ENCODE measurements at places on chromosomes 11 and 22.

DNA sequence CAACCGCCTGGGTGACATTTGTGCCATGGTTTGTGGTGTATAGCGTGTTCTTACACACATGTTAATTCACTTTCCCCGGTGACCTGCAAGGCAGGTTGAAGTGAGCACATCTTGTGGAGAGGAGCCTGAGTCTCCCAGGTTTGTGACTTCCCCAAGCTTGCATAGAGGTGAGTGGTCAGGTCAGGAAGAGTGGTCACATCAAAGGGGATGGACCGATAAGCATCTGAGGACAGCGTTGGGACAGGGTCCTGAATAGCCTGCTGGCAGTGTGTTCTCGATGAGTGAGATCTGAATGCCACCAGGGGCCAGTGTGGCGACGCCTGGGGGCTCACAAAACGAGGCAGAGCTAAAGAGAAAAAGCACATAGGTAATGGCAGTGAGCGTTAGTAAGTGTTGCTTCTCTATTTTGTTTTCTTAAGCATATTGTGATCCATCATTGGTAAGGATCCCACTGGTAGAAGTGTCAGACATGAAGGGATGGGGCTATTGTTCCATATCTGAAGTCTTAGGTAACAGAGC is 154.6 kb downstream of the GRIK4 start:
- H3K27me3 ChIP-seq: no peaks in the 10 kb centered on the region
- DNase-seq: no peak
- H3K4me1 ChIP-seq: no peaks in the 10 kb centered on the region
- H3K36me3 ChIP-seq: no peaks in the 10 kb centered on the region

GRCh38 chr22:48660790-48661740 is 1166.6 kb downstream of the BRD1 start:
- H3K4me1 ChIP-seq: no peaks in the 10 kb centered on the region
- no peak for DNase-seq
- H3K27me3 ChIP-seq: no peaks in the 10 kb centered on the region
- no peak overlapping the region for H3K27ac ChIP-seq
- H3K36me3 ChIP-seq: no peaks in the 10 kb centered on the region

DNA sequence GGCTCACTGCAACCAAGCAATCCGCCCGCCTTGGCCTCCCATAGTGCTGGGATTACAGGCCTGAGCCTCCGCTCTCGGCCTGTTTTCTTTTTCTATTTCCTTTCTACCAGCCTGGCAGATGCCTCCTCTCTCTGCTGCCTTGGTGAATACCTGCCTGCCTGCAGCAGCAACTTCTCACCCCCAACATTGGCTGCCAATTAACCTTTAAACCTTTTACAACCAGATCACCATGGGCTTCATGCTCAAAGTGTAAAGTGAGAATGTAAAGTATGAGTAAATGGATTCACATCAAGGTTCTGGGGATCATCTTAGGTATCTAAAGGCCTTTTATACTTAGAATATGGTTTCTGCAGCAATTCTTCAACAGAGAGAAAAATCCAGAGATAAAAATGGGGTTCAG is 13.0 kb upstream of the FCHSD2 start:
- H3K27me3 ChIP-seq: no peaks in the 10 kb centered on the region
- no peak overlapping the region for H3K4me3 ChIP-seq
- no peaks in the 10 kb centered on the region for H3K36me3 ChIP-seq
- H3K4me1 ChIP-seq: peaks cover 57% of the 10 kb centered on the region
- no peak for DNase-seq
- H3K27ac ChIP-seq: peak overlapping the region; percentile 44

- DNase-seq: peak; percentile 74
- no peaks in the 10 kb centered on the region for H3K27me3 ChIP-seq
- H3K4me3 ChIP-seq: peak within 1 kb of the TSS; percentile 33
- H3K4me1 ChIP-seq: peaks cover 68% of the 10 kb centered on the region
- H3K36me3 ChIP-seq: no peaks in the 10 kb centered on the region
- H3K27ac ChIP-seq: peak within 1 kb of the TSS; percentile 82
Measured at GRCh38 chr11:112163875-112164685, at the start of gene IL18. IL18 (minus strand) TSS chr11:112164094; CDS start chr11:112155053, 9,041 bp downstream.

GRCh38 chr11:114847306-114847975 is 169.1 kb downstream of the NXPE2 start:
- no peaks in the 10 kb centered on the region for H3K4me1 ChIP-seq
- no peak overlapping the region for H3K27ac ChIP-seq
- no peaks in the 10 kb centered on the region for H3K27me3 ChIP-seq
- no peak for DNase-seq

DNA sequence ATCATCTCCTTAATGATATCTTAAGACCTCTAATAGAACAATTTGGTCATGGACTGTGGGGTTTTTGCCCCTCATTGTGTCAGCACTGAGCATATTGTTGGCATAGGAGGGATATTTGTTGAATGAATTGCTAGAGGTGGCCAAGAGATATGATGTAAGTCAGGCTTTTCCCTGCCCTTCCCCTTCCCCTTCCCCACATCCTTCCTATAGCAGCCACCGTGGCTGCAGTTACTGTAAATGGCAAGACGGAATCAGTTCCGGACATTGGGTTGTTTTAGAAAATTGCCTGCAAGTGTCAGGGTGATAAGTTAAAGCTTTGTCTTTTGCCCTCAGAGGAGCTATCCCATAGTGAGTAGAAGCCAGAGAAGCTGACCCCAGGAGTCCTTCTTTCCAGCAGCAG is 23.0 kb downstream of the LIMK2 start:
- H3K27ac ChIP-seq: peak overlapping the region; percentile 71
- no peak overlapping the region for H3K4me3 ChIP-seq
- H3K4me1 ChIP-seq: peaks cover 58% of the 10 kb centered on the region
- DNase-seq: peak; percentile 93
- H3K27me3 ChIP-seq: no peaks in the 10 kb centered on the region
- peaks cover 18% of the 10 kb centered on the region for H3K36me3 ChIP-seq

DNA sequence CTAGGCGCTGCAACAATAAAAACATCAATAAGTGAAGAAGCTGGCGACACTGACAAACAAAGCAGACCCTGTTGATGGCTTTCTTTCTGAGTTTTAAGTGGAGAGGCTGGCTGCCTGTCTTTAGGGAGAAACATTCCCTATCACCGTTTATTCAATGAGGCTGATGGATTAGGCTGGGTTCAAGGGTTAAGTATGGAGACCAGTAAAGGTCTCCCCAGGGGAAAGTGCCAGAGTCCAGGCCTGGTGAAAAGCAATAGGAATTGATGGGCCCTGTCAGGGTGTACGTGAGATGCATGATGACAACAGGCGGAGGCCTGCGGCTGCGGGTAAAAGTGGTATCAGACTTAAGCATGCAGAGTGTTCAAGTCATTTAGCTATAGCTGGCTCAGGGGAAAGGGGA is 102.6 kb downstream of the ALX4 start:
- no peak for DNase-seq
- no peak overlapping the region for H3K4me3 ChIP-seq
- no peak overlapping the region for H3K27ac ChIP-seq
- H3K27me3 ChIP-seq: no peaks in the 10 kb centered on the region
- no peaks in the 10 kb centered on the region for H3K4me1 ChIP-seq

- H3K27ac ChIP-seq: peak overlapping the region; percentile 92
- peak; percentile 82 for DNase-seq
- H3K4me3 ChIP-seq: peak overlapping the region; percentile 9
Measured at GRCh38 chr11:65471447-65471891, 27.4 kb upstream of the MALAT1 start.

- H3K27me3 ChIP-seq: no peaks in the 10 kb centered on the region
- no peak for DNase-seq
- H3K36me3 ChIP-seq: no peaks in the 10 kb centered on the region
- H3K4me1 ChIP-seq: no peaks in the 10 kb centered on the region
Measured at GRCh38 chr11:87453531-87454089, 415.9 kb downstream of the TMEM135 start.

GRCh38 chr11:75383246-75383645 is 16.1 kb upstream of the RPS3 start:
- peak overlapping the region; percentile 42 for H3K27ac ChIP-seq
- no peaks in the 10 kb centered on the region for H3K36me3 ChIP-seq
- H3K27me3 ChIP-seq: no peaks in the 10 kb centered on the region
- DNase-seq: peak; percentile 28

DNA sequence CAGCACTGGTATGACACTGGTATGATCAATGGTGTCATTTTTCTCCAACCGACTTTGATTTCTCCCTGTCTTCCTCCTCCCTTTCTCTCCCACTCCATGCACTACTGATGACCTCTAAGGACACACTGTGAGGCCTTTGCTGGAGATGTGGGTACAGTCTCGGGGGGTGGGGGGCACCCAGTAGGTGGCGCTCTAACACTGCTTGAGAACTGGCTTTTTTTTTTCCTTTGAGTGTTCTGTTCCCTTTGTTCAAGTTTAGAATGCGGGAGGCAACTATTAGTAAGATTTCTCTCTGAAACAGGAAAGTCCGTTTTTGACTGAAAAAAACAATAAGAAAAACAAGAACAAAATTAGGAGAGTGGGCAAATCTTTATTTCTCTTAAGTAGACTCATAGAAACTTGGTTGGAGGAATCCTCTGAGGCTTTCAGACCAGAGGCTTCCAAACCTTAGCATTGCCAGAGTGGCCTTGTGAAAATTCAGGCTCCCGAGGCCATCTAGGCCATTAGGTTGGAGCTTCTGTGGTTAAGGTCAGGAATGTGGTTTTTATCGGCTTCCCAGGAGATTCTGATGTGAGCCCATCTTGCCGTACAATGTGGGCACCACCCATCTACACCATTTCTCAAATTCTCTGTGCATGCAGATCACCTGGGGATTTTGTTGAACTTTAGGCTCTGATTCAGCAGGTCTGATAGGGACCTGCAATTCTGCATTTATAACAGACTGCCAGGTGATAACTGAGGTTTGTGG is 43.2 kb downstream of the PANX1 start:
- H3K4me3 ChIP-seq: no peak overlapping the region
- H3K27ac ChIP-seq: no peak overlapping the region
- no peaks in the 10 kb centered on the region for H3K27me3 ChIP-seq
- no peaks in the 10 kb centered on the region for H3K4me1 ChIP-seq

DNA sequence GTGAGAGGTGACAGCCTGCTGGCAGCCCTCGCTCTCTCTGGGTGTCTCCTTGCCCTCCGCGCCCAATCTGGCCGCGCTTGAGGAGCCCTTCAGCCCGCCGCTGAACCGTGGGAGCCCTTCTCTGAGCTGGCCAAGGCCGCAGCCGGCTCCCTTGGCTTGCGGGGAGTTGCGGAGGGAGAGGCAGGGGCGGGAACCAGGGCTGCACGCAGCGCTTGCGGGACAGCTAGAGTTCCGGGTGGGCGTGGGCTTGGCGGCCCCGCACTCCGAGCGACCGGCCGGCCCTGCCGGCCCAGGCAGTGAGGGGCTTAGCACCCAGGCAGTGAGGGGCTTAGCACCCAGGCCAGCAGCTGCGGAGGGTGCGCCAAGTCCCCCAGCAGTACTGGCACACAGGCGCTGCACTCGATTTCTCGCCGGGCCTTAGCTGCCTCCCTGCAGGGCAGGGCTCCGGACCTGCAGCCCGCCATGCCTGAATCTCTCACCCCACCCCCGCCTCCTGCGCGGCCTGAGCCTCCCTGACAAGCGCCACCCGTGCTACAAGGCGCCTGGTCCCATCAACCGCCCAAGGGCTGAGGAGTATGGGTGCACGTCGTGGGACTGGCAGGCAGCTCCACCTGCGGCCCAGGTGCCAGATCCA is 1526.1 kb downstream of the FAM181B start:
- DNase-seq: no peak
- H3K4me3 ChIP-seq: no peak overlapping the region
- no peaks in the 10 kb centered on the region for H3K36me3 ChIP-seq
- H3K4me1 ChIP-seq: no peaks in the 10 kb centered on the region
- H3K27ac ChIP-seq: no peak overlapping the region

DNA sequence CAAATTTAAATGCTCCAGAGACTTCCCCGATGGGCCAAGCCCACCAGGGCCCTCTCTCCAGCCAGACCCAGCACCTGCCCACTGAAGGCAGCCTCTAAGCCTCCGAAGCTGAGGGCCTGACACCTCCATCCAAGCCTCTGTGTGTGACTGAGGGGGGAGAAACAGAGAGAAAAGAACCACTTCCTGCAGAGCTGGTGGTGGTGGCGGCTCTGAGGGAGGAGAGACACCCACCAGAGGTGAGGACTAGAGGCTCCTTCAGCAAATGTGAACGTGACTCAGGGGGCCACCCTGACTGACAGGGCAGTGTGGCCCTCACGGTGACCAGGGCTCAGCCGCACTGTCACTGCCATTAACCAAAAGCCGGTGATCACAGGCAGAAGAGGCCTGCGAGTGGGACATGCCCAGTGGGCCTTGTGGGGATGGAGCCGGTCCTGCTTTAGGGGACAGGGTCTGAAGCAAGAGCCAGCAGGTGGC is 31.0 kb upstream of the CD5 start:
- H3K27me3 ChIP-seq: no peaks in the 10 kb centered on the region
- H3K4me1 ChIP-seq: peaks cover 53% of the 10 kb centered on the region
- H3K4me3 ChIP-seq: no peak overlapping the region
- H3K36me3 ChIP-seq: no peaks in the 10 kb centered on the region
- no peak for DNase-seq
- peak overlapping the region; percentile 84 for H3K27ac ChIP-seq

DNA sequence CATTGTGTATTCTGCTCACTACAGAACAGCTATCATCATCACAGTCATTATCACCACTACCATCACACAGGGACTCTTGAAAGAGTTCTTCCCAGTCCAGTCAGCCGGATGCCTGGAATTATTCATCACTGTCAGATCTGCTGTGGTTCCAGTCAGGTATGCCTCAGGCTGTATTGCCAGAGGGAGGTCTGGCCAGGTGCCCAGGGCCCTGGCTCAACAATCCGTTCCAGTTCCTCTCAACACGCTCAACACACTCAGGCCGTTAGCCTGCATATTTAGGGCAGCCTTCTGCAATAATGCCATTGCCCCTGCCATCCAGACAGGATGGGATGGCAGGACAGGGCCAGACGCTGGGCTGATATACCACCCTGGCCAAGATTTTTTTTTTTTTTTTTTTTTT is 28.6 kb upstream of the RASL10A start:
- no peak for DNase-seq
- H3K36me3 ChIP-seq: peaks cover 100% of the 10 kb centered on the region
- no peak overlapping the region for H3K27ac ChIP-seq
- no peaks in the 10 kb centered on the region for H3K4me1 ChIP-seq
- no peak overlapping the region for H3K4me3 ChIP-seq
